ENCODE measurements at places on chromosomes 4 and X. TPM values are rescaled to one million over a fixed set of nuclear protein-coding genes. Genes with fewer than 3 reads are reported as not detected.

GRCh38 chr4:124783847-124784246 lies 71.3 kb upstream of the ANKRD50 start:
- no peak for DNase-seq

- DNase-seq, result no peak
Observed at GRCh38 chr4:39961311-39961877, 16.3 kb downstream of the PDS5A start.

DNA sequence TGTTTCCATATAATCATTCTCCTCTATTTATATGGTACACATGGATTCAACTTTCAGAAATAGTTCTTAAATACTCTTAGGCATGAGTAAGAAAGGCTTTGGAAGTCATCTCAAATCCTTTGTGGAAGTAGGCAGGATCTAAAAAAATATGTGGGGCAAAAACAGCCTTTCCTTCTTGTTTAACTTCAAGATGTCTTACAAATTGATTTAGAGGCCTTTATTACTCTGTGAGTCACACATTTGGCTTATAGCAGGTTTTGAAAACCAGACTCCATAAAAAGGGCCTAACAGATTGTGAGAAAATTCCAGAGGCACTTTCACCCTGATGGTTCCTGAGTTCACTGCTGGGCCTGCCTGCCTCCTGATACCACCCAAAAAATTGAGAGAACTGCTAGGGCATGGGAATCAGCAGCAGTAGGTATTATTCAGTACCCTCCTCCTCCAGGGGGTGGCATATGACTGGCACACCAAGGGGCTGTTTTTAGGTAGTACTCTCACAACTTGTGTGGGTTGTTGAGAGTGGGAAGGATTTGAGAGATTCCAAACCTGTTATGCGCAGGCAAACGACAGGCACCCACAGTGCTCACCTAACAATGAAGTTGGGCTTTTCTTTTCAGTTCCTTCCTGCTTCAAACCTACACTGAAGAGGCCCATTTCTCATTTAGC lies 162.7 kb upstream of the MBNL3 start:
- no peak for DNase-seq

GRCh38 chr4:139020384-139020783 lies 4.8 kb downstream of the NOCT start:
- no peak for DNase-seq

GRCh38 chrX:10707773-10708172 lies 87.4 kb upstream of the MID1 start:
- no peak for DNase-seq

GRCh38 chr4:122617597-122618593 lies 3.0 kb downstream of the IL21 start:
- DNase-seq, result no peak

GRCh38 chr4:7904952-7905915 lies 34.4 kb downstream of the AFAP1 start:
- DNase-seq, result no peak

- DNase-seq, result no peak
Observed at GRCh38 chr4:141543706-141544105, 92.7 kb upstream of the IL15 start.

DNA sequence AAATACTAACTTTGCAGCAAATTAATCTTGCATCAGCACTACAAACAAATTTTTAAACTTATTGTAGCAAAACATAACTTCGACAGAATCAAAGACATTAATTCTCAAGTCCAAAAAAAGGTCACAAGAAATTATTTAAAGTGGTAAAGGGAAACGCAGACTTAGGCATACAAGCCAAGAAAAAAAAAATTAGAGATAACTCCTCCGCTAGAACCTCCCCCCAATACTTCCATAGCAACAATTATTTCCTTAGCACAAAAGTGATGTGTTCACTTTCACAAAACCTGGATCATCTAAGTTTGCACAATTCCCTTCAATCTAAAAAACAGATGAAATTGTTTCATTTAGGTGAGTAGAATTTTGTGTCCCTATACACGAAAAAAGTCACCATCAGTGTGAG lies 1.1 kb downstream of the LRBA start:
- no peak for DNase-seq

DNA sequence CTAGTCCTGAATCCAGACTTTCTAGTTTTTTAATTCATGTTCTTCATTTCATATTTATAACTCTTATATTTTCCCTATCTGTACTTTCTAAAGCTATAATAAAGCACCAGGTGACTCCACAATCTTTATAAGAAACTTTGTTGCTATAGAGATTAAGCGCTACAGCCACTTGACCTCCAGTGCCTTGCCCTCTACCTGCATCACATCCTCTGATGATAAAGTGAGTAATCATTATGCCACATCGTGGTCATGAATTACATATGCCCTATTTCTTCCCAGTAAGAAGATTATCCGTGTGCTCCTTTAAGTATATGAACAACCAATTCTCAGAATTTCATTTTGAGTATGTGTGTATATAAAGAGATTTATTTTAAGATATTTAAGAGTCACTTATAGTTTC lies 6.8 kb upstream of the DYNLT3 start:
- DNase-seq, result no peak

GRCh38 chr4:33013282-33013681 lies 2293.1 kb downstream of the PCDH7 start:
- DNase-seq, result no peak

- peak; percentile 15 for DNase-seq
Observed at GRCh38 chr4:73127839-73128453, 58.4 kb upstream of the COX18 start.

The UCP1 gene
- total RNA-seq, result not detected

The DMRTC1 gene
- total RNA-seq, result not detected

The RASGEF1B gene
- total RNA-seq, result 2.7 TPM

The SMIM10L2A gene
- 0.60 TPM for total RNA-seq
